ENCODE measurements at places on chromosomes 6 and 20.

GRCh38 chr6:106913111-106913510, 61.4 kb downstream of the CD24 start:
- DNase-seq, result no peak

DNA sequence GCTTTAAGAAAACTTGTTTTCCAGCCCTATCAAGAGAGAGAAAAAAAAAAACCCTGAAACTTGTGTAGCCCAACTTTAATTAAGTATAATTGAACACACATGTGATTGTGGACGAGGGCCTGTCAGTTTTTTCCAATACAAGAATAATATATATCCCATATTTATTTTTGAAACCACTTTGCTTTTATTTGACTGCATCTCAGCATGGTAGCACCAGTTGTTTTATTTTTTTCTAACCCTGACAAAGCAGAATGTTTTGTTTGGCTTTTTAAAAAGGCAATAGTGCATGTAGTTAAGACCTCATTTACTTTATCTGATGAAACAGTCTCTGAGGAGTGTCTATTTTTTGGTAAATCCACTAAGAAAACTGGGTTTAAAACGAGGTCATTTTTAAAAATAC, 257.7 kb downstream of the CDKAL1 start:
- DNase-seq, result no peak

DNA sequence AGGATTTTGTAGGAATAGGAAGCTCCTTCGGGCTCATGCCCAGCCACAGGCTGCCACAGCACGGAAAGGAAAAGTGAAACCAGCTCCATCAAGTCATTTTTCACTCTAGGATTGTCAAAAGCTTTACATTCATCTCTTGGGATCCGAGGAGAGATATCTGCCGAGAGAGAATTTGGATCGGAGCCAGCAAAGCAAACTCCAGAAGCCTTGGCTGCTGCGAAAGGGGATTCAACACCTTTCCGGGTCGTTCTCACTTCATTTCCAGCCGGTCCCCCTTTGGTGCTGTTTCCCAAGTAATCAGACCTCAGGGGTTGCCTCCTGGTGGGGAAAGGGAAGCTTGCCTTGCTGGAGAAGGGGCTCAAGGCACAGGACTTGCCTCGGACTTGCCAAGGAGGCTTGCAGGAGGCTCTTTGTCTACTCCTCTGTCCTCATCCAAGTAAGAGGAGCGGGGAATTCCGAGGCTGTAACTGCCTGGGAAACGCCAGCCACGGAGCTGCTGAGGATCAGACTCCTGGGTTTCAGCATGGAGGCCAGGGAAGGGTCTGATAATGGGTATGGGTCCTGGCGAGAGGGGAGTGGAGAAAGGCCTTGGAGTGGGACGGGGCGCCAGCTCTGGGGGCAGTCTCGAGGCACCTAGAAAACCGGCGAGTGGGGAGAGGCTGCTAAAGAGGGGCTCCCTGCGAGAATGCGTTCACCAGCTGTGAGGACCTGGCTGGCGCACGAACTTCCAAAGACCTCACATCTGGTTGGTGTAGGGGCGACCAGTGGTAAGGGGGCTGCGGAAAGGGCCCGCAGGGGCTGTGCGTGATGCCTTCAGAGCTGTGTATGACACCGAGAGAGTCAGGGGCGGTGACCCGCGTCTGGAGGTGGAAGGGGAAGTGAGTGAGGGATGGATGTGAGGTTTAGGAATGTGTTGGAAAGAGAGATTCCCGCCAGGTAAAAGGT, 702 bp downstream of the ETV7 start:
- DNase-seq, result peak; percentile 9

DNA sequence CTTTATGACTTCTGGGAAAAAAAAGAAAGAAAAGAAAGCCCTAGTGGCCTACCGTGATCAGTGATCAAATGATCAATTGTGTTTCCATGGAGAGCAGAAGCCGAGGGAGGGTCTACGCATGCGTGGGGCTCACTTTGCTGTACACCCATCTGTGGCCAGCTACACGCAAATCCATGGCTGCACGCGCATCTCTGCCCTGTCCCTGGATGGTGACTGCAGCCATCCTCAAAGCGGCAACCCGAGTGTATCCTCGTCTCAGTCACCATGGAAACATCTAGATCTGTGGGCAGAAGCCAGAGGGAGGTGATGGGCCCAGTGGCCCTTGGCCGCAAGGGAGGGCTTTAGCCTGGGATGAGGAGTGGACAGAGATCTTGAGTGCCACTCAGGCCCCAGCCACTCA, 785 bp upstream of the ULBP3 start:
- DNase-seq, result no peak

- DNase-seq, result no peak
These were observed 67.6 kb downstream of the FYN start for GRCh38 chr6:111805511-111806164.

- no peak for DNase-seq
These were observed 65.8 kb downstream of the PHACTR2 start for GRCh38 chr6:143743301-143744166.

- DNase-seq, result no peak
These were observed 10.7 kb downstream of the HCK start for GRCh38 chr20:32062776-32063170.

- no peak for DNase-seq
These were observed 125.0 kb downstream of the SLC23A2 start for GRCh38 chr20:4876301-4876700.

DNA sequence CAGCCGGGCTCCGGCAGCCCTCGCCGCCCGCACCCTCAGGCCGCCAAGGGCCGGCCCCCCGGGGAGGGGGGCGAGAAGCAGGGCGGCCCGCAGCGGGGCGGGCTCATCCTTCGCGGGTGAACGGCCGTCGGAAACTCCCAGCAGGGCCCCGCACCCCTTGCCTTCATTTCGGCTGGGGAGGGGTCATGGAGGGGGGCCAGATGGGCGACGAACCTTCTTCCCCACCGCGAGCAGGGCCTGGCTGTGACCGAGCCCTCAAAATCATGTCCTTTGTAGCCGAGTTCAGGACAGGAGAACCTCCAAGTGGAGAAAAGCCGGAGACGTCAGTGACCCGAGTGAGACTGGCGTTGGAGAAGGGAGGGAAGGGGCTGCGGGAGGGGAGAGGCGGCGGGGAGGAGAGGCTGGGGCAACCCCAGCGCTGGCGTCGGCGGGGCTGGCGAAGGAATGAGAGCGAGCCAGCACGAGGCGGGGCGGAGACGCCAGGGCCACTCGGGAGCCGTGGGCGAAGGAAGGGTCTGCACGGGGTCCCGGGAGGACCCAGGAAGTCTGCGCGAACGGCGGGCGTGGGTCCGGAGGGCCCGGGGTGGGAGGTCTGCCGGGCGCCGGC, 571 bp upstream of the FOXC1 start:
- peak; percentile 20 for DNase-seq

DNA sequence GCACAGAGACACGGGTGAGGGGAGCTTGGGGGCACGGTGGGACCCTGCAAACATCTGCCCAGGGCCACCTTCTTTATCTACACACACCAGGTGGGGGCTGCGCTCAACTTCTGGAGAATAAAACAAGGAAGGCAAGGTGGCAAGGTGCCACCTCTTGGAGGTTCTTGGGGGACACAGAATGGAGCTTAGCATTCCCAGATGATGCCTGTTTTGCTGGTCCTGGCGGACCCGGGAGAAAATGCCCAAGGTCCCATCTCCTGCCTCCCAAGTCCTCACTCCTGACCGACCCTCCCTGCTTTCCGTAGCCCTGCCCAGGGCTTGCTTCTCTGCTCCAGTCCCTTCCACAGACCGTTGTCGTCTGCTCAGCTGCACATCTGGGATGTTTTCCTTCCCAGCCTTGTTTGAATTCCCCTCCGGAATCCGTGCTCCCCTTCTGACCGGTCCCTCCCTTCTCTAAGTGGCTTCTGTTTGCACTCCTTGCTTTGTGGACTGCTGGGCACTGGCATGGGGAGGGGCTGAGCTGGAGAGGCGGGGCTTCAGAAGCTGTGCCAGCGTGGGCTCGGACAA, 13.1 kb downstream of the ITPR3 start:
- no peak for DNase-seq
